HFFc6 (cell line): ENCODE measurements at places on chromosomes 13 and 19. TPM values are rescaled to one million over a fixed set of nuclear protein-coding genes. Genes with fewer than 3 reads are reported as not detected.

The CGB3 gene
- 0.30 TPM in 1 of 3 replicates, not detected in the others for total RNA-seq

The ZNF729 gene
- total RNA-seq = not detected in 3 replicates

The HAUS8 gene
- total RNA-seq = 7.7 to 15.7 TPM (median 10.9 TPM) in 3 replicates

DNA sequence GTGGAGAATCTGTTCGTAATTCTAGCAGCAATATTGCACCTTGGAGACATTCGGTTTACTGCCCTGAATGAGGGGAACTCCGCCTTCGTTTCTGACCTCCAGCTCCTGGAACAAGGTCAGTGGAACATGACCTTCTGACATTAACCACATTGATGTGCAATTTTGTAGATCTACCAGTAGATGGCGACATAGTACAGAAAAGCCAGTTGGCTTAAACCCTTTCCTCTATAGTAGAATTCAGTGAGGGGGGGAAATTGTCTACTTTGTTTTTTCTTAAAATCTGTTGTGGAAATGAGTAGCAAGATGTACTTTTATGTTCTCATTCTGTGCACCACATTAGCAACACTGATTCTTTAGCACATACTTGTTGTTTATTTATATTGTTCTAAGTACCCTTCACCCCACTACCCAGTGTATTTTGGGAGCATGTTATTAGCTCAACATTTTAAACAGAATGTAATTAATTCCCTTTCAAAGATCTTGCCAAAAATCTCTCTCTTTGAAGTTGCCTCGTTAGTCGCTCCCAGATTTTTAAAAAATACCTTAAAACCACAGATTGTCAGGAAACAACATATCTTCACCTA lies 332.2 kb downstream of the MYO16 start:
- H3K4me3 ChIP-seq = no peak overlapping the region
- H3K4me1 ChIP-seq = peaks cover 55% of the 10 kb centered on the region

DNA sequence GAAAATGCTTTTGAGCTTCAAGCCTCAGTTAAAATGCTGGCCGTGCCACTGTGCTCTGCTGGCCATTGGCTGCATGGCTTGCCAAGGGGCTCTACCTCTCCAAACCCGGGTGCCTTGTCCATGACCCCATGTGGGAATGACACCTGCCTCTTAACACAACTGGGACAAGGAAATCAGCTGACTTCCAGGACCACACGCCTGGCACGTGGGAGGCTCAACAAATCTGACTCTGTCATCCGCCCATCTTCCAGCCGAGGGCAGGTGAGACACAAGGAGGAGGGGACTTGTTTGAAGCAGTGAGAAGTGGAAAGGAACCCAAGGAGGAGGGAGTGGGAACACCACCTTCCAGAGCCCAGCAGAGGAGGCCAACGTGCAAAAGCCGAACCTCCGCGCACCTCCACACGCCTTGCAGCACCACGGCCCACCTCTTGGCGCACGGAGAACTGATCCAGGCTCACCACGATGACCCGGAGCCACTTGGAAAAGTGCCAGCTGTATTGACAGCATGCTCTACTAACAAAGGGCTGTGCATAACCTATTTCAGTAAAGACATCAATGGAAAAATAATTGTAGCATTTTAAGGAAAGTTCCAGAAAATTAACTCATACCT lies 38.3 kb downstream of the COL4A1 start:
- peaks cover 3% of the 10 kb centered on the region; the same call in 1 of the 2 replicates for H3K27me3 ChIP-seq
- H3K36me3 ChIP-seq = no peaks in the 10 kb centered on the region
- no peak for DNase-seq
- no peak overlapping the region for H3K4me3 ChIP-seq
- H3K4me1 ChIP-seq = peaks cover 14% of the 10 kb centered on the region
- H3K27ac ChIP-seq = no peak overlapping the region
